ENCODE measurements at places on chromosomes 7 and 10.

- no peak overlapping the region for H3K4me3 ChIP-seq
- peaks cover 58% of the 10 kb centered on the region for H3K27me3 ChIP-seq
- H3K4me1 ChIP-seq: peaks cover 9% of the 10 kb centered on the region
These were observed 35.2 kb upstream of the NUB1 start for GRCh38 chr7:151306374-151306773.

- no peak overlapping the region for H3K4me3 ChIP-seq
- peaks cover 6% of the 10 kb centered on the region for H3K27me3 ChIP-seq
These were observed 457.4 kb downstream of the DNAJB6 start for GRCh38 chr7:157793973-157794745.

- no peak overlapping the region for H3K4me3 ChIP-seq
- no peaks in the 10 kb centered on the region for H3K4me1 ChIP-seq
- DNase-seq: no peak
- no peaks in the 10 kb centered on the region for H3K36me3 ChIP-seq
- no peak overlapping the region for H3K27ac ChIP-seq
- H3K27me3 ChIP-seq: peaks cover 6% of the 10 kb centered on the region
These were observed 97.7 kb upstream of the ZPBP start for GRCh38 chr7:50190776-50191175.

DNA sequence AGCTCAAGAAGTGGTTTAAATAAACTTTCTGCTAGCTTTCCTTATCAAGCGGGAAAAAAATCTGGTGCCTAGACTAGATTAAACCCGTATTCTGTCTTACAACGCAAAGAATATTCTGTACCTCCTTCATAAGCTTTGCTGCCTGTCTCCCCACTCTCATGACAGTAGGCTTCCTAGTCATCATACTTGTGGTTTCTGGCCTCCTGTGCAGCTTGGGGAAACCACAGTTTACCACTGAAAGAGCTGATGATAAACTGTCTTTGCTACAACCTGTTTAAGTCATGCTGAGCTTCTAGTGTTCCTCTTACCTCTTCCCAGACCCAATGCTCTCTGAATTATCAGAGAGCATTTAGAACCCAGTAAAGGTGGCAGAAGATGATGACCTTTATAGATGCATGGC is 55.0 kb downstream of the PODXL start:
- peaks cover 9% of the 10 kb centered on the region for H3K4me1 ChIP-seq
- no peak overlapping the region for H3K4me3 ChIP-seq
- H3K27ac ChIP-seq: no peak overlapping the region
- peaks cover 3% of the 10 kb centered on the region for H3K27me3 ChIP-seq
- DNase-seq: peak; percentile 27
- peaks cover 2% of the 10 kb centered on the region for H3K36me3 ChIP-seq

GRCh38 chr7:47153576-47153975 is 428.3 kb downstream of the TNS3 start:
- H3K36me3 ChIP-seq: no peaks in the 10 kb centered on the region
- H3K27ac ChIP-seq: no peak overlapping the region
- H3K4me1 ChIP-seq: no peaks in the 10 kb centered on the region
- H3K4me3 ChIP-seq: no peak overlapping the region
- no peaks in the 10 kb centered on the region for H3K27me3 ChIP-seq

DNA sequence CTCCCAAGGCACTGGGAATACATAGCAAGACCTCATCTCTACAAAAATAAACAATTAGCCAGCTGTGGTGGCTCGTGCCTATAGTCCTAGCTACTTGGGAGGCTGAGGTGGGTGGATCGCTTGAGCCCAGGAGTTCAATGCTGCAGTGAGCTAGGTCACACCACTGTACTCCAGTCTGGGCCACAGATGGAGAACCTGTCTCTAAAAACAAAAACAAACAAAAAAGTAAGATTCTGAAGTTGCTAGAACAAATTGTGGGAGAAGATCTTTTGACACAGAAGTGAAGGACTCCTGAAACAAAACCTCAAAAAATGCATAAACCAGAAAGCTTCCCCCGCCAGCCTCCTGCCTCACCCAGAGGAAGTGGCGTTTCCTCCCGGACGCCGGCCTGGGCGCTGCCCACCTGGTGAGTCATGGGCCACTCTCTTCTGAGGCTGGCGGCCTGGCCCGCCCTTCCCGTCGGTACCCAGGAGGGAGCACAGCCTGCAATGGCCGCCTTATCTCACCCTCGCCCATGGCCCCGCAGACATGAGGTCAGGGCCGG is 25.4 kb upstream of the ELN start:
- no peaks in the 10 kb centered on the region for H3K36me3 ChIP-seq
- H3K4me1 ChIP-seq: no peaks in the 10 kb centered on the region
- peaks cover 27% of the 10 kb centered on the region for H3K27me3 ChIP-seq
- no peak for DNase-seq

DNA sequence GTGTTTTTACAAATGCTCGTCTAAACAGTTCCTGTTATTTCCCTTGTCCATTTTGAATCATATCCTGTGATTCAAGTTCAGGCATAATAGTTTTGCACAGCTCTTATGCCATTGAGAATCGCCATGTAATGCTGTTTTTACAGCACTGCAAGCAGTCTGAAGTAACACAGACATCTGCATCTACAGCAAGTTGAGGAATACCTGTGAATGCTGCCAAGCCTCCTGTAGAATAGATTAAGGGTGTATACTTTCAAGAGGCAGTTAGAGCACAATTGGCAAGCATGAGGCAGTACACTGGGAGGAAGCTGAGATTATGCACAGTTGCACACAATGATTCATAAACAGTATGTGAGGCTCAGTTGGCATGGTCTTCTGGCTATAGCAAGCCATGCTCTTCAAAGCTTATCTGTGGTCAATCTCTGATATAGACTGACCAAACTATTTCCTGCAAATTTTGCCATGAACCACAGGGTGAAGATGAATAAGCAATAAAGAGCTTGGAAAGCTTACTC is 121.9 kb upstream of the AKR1E2 start:
- no peaks in the 10 kb centered on the region for H3K27me3 ChIP-seq
- H3K4me1 ChIP-seq: no peaks in the 10 kb centered on the region
- H3K36me3 ChIP-seq: no peaks in the 10 kb centered on the region
- no peak for DNase-seq
- no peak overlapping the region for H3K4me3 ChIP-seq

GRCh38 chr10:396535-397220 is 261.4 kb downstream of the ZMYND11 start:
- H3K27me3 ChIP-seq: no peaks in the 10 kb centered on the region
- H3K36me3 ChIP-seq: no peaks in the 10 kb centered on the region
- H3K27ac ChIP-seq: no peak overlapping the region
- DNase-seq: no peak
- H3K4me3 ChIP-seq: no peak overlapping the region

All from T-cell (primary cell).